ENCODE measurements at places on chromosomes 7 and 10.

DNA sequence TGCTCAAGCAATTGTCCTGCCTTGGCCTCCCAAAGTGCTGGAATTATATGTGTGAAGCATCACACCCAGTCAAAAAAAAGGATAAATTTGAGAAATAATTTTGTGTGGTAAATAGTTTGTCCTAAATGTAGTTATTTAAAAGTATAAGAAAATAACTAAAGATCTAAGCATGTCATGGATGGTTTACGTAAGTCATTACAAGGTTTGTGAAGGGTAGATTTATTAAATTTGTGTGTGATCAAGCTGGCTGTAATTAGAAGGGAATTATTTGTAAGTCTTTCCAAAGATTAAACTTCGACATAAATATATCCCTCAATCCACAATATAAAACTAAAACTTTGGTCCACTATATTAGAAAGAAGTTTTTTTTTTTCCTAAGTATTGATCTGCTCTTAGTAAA is 28.6 kb downstream of the ORC5 start:
- no peak for DNase-seq

GRCh38 chr7:100476903-100477870 is 1.8 kb downstream of the TSC22D4 start:
- no peak for DNase-seq

- no peak for DNase-seq
These were observed 2.0 kb downstream of the INSIG1 start for GRCh38 chr7:155299535-155300202.

GRCh38 chr10:106740-107139 is 28.5 kb upstream of the ZMYND11 start:
- DNase-seq = no peak

GRCh38 chr7:106610996-106611886 is 49.7 kb downstream of the CCDC71L start:
- no peak for DNase-seq

DNA sequence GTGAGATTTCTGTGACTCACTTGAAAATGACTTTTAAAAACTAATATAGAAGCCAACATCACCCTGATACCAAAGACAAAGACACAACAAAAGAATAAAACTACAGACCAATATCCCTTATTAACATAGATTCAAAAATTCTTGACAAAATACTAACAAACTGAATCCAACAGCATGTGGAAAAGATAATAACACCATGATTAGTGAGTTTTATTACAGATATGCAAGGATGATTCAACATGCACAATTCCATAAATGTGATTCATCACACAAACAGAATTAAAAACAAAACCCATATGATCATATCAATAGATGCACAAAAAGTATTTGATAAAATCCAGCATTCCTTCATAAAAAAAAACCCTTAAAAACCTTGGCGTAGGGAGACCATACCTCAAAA is 6.5 kb downstream of the MGAM start:
- DNase-seq = no peak

GRCh38 chr10:124267231-124267885 is 151.4 kb downstream of the OAT start:
- DNase-seq = no peak

- no peak for DNase-seq
These were observed 136.3 kb downstream of the KCNMA1 start for GRCh38 chr10:77501152-77501845.

- DNase-seq = no peak
These were observed 23.0 kb downstream of the TMEM120A start for GRCh38 chr7:75971309-75971960.

- no peak for DNase-seq
These were observed 77.5 kb upstream of the PDE1C start for GRCh38 chr7:32147546-32148268.

DNA sequence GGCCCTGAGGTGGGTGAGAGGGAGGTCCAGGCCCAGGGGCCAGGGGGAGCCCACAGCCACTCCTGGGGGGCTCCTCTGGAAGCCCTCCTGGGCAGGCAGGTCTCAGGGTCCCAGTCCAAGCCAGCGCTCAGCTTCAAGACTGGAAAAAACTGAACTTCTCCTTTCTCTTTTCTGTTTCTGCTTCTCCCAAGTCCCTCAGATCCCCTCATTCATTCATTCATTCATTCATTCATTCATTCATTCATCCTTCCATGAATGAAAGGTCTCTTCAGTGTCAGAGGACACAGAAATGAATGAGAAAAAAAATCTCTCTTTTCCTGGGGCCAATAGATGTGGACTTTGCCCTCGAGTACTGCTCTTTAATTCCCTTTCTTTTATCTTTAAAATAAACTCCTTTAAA is 34.6 kb upstream of the PSMG3 start:
- no peak for DNase-seq

GRCh38 chr10:5606864-5607263 is 59.5 kb downstream of the ASB13 start:
- no peak for DNase-seq

- no peak for DNase-seq
These were observed 72.3 kb downstream of the ELMO1 start for GRCh38 chr7:37376386-37376785.

- DNase-seq = no peak
These were observed 108.9 kb downstream of the DNAH11 start for GRCh38 chr7:21651697-21652096.

GRCh38 chr10:96746503-96746902 is 26.2 kb upstream of the PIK3AP1 start:
- no peak for DNase-seq

DNA sequence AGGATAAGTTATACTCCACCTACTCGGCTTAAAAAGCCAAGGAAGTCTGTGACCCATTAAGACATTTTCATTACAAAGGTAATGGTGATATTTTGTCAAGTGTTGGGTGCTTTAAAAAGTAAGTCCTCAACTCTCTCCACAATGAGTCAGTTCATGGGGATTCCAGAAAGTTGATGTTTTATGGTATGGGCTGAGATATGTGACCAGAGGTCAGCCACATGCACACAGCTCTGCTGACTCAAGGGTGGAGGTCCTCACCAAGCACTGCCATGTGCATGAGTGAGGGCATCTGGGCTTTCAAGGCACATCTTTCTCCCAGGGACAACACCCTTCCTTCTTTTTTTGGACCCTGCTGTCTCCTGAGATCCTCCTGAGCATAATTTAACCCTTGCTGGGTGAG is 292.9 kb downstream of the PTEN start:
- DNase-seq = no peak

DNA sequence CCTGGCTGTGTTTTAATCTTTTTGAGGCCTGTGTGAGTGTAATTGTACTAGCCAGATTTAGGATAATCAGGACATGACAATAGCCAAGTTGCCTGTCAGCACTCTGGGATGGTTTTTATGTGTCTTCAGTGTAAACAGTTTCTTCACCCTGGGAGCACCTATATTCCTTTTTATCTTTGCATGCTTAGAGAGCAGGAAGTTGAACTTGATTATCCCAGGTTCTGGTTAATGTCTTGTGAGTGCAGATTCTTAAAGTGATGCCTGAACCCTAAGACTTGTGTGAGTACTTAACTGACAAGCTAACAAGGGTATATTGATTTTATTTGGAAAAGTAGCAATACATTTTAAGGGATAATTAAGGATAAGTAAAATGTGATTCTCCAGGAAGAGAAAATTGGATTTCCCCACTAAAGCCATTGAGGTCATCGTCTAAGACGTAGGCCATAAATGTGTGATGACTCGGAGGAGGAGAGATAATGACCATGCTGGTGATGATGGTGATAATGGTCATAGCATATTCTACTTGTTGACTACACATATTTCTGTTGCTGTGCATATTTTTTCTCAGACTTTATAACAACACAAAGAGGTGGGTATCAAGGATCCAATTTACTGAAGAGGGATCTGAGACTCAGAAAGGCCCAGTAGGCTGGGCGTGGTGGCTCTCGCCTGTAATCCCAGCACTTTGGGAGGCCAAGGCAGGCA is 234.7 kb downstream of the CAMK1D start:
- no peak for DNase-seq

- DNase-seq = no peak
These were observed 31.6 kb upstream of the ZNF488 start for GRCh38 chr10:47415520-47416304.

GRCh38 chr7:107262857-107263256 is 94.1 kb downstream of the HBP1 start:
- DNase-seq = no peak

- DNase-seq = no peak
These were observed 6.3 kb upstream of the CTBP2 start for GRCh38 chr10:125166658-125167057.

DNA sequence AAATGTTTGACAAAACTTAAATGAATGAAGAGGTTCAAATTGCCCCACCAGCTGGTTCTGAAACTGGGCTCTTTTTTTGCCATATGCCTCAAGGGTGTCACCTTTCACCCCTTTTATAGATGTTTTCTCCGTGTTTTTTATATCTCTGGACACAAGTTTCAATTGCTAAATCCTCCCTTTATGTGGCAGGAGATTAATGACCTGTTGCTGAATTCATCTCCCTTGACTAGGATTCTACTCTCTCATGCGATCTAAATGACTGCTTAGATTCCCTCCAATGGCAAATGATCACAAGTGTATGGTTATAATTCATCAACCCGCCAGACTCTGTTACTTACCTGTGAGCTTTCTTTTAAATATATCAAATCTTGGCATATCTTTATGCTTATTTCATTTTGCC is 677.0 kb upstream of the POT1 start:
- no peak for DNase-seq

GRCh38 chr10:130551676-130552075 is 415.5 kb downstream of the GLRX3 start:
- DNase-seq = no peak

DNA sequence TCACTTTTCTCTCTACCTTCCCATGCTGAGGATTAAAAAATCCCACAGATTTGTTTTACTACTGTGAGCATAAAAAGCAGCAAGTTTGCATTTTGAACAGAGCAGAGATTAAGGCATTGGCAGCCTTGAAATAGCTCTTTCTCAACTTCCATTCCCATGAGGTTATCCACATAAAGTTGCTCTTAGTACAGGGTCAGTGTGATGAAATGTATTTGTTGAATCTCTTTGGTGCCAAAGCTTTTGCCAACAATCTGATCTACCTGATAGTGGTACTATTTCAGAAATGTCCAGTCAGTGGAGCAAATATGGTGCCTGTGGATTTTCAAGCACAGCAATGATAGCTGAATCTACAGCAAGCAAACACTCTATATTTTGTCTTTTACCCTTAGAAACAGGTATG is 254.8 kb downstream of the INHBA start:
- no peak for DNase-seq

- DNase-seq = no peak
These were observed 312.7 kb downstream of the ADARB2 start for GRCh38 chr10:1424648-1425047.

GRCh38 chr7:155401231-155401630 is 56.7 kb upstream of the EN2 start:
- DNase-seq = no peak

- no peak for DNase-seq
These were observed 40.6 kb downstream of the MGAM2 start for GRCh38 chr7:142152076-142152475.

- no peak for DNase-seq
These were observed 140.3 kb downstream of the VIPR2 start for GRCh38 chr7:159004411-159004810.

DNA sequence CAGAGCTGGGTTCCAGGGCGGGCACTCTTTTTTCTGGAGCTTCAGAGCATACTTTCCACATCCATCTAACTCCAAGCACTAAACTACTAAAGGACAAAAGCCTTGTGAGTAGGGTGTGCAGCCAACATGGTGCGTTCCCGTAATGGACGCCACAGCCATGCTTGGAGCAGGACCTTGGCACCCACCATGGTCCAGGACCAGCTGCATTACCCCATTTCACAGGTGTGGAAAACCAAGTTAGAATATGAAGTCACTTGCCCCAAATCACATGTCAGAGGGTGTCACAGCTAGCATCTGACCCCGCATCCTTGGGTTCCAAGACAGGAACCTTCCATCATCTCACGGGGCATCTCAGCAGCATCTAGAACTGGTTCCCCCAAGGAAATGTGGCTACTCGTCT is 112.4 kb downstream of the SMURF1 start:
- DNase-seq = no peak

- no peak for DNase-seq
These were observed 33.0 kb upstream of the CARD11 start for GRCh38 chr7:3076700-3077099.

GRCh38 chr10:114343623-114344505 is 60.4 kb downstream of the AFAP1L2 start:
- no peak for DNase-seq

DNA sequence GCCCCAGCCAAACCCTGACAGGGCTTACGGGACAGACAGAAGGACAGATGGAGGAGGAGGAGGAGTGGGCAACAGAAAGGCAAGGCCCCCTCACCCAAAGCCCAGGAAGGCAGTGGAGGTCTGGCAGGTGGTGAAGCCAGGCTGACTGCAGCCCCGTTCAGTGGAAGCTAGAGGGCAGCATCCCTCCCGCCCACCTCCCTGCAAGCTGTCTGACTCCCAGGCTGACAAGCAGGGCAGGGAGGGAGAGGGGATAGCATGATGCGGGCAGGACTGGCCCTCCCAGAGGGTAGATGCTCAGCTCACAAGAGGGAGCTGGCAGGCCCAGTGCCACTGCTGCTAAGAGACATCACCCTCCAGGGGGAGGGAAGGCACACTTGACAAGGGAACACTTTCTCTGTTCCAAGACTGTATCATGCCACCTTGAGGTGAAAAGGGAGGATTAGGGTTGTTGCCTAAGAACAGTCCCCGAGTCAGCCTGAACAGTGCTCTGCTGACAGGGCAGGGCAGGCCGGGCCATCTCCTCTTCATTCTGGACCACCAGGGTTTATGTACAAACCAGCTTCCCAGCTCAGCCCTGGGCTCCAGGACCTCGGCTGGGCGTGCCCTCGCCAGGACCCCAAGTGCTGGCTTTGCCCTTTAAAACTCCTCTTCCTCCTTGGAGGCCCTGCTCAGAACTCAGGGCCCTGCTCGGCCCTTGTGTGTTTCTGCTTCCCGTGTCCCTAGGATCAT is 61.8 kb downstream of the RASGEF1A start:
- no peak for DNase-seq

DNA sequence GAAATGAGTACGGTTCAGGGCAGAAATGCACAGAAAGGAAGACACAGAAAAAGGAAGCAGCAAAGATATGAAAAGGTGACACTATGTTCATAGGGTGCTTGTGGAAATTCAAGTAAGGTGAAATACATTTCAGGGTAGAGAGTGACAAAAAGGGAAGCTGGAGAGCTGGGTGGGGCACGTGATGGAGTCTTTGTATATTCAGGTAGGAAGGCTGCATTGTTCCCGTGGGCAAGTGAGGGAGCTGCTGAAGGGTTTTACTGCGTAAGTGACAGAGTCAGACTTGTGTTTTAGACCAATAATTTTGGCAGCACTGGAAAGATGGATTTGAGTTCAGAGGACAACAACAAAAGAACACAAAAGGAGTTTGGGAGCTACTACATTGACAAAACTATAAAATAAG is 35.3 kb upstream of the ANK3 start:
- no peak for DNase-seq

GRCh38 chr10:26776258-26776657 is 78.8 kb downstream of the PDSS1 start:
- DNase-seq = no peak

Measured in esophagus squamous epithelium (tissue), 5 donors.